Fibroblast of skin of left quadriceps (primary cell): ENCODE measurements at places on chromosomes 11 and 22.

GRCh38 chr11:69878927-69879728, 59.9 kb upstream of the FGF3 start:
- no peak for DNase-seq

DNA sequence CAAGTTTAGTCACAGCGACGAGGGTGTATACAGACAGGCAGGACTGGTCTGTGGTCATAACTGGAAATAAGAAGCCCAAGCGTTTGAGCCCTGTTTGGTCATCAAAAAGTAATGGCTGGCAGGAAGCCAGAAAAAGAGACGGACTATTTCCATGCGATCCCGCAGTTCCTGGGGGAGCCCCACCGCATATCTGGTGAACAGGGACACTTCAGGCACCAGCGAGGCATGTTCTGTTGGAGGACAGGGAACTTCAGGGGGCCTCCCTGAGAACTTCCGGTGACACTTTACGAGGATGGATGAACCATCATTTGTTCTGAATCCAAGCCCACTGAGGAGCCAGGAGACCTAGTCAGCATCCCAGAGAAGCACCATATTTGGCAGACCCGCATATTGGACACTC, 29.7 kb upstream of the TRIM29 start:
- no peak for DNase-seq

DNA sequence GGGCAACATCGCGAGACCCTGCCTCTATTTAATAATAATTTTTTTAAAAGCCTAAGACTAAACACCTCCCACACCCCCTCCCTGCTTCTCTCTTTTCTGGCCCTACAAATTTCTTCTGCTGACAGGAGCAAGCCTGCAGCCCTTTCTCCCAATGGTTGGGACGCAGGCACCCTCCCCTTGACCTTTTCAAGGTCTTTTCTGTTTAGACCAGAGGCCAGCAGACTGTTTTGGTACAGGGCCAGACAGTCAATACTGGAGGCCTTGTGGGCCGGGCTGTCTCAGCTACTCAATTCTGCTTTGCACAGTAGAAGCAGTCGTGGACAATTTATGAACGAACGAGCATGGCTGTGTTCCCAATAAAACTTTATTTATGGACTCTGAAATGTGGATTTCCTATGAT, 92.3 kb downstream of the SCN3B start:
- DNase-seq = no peak

GRCh38 chr11:131601586-131601985, 231.2 kb downstream of the NTM start:
- no peak for DNase-seq

- no peak for DNase-seq
Observed at GRCh38 chr22:17245341-17245740, 26.1 kb upstream of the ADA2 start.

DNA sequence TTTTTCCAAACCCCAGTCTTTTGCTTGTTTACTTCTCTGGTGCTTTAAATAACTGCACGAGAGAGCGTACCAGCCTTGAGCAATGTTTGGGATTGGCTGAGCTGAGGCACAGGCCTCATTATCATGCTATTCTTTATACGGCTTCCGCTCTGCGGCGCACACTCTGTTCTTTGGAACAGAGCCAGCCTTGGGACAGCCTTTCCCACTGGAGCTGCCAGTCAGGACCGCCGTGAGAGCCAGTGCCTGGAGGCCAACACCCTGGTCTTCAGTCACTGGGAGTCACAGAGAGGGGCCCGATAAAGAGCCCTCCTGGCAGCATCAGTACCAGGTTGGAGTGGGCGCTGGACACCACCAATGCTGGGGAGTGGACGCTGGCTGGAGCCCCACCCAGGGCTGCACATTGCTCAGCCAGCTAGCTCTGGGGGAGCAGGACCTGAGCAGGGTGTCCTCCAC, 125.6 kb downstream of the BCR start:
- DNase-seq = no peak

GRCh38 chr11:116871248-116871647, 33.8 kb upstream of the APOA1 start:
- DNase-seq = peak; percentile 63
